Activated T-helper 2 cell treated with anti-CD3 and anti-CD28 coated beads, Interferon-gamma antibody, Interleukin-2, Interleukin-4, amounts not matched to agents 10 μg/mL and 5 μg/mL and 100 μg/mL, durations not matched to agents 14 hours and 24 hours and 36 hours (primary cell): ENCODE measurements at places on chromosomes 7 and 10. TPM values are rescaled to one million over a fixed set of nuclear protein-coding genes. Genes with fewer than 3 reads are reported as not detected.

Gene ASB10
- total RNA-seq = not detected in 2 replicates

Gene DYDC2
- not detected in 2 replicates for total RNA-seq

Gene SRI
- total RNA-seq = 264 and 271 TPM in 2 replicates

Gene SRPK2
- 50.9 and 54.7 TPM in 2 replicates for total RNA-seq

Gene AKR1C4
- total RNA-seq = not detected in 2 replicates

Gene IDI1
- 80.1 and 89.6 TPM in 2 replicates for total RNA-seq

Gene PPP3CB
- 45.4 and 46.0 TPM in 2 replicates for total RNA-seq

Gene CC2D2B
- 0.18 and 0.75 TPM in 2 replicates for total RNA-seq

Gene CFAP69
- total RNA-seq = 0.34 and 0.51 TPM in 2 replicates

Gene SH2D4B
- total RNA-seq = 0.05 TPM in 1 of 2 replicates, not detected in the other

Gene CPN1
- total RNA-seq = not detected in 2 replicates

Gene GATAD1
- 25.1 and 25.4 TPM in 2 replicates for total RNA-seq

Gene FGFR2
- total RNA-seq = not detected in 2 replicates

Gene FAM25G
- not detected in 2 replicates for total RNA-seq

Gene BMPER
- not detected in 2 replicates for total RNA-seq

Gene SRRM3
- 0.11 and 0.23 TPM in 2 replicates for total RNA-seq

Gene ARID5B
- total RNA-seq = 34.9 and 35.7 TPM in 2 replicates

Gene PIK3AP1
- total RNA-seq = 12.4 and 14.0 TPM in 2 replicates

Gene VGF
- 0.23 and 0.41 TPM in 2 replicates for total RNA-seq

Gene CFTR
- 0.02 TPM in 1 of 2 replicates, not detected in the other for total RNA-seq

Gene AGAP6
- 22.5 and 25.8 TPM in 2 replicates for total RNA-seq

Gene FGL2
- total RNA-seq = 1.1 and 1.2 TPM in 2 replicates

Gene GNAI1
- 6.4 and 7.5 TPM in 2 replicates for total RNA-seq

Gene MOGAT3
- total RNA-seq = not detected in 2 replicates

Gene RAB11FIP2
- total RNA-seq = 11.2 and 13.8 TPM in 2 replicates

Gene PRSS37
- total RNA-seq = not detected in 2 replicates

Gene VWDE
- total RNA-seq = 2.9 and 3.2 TPM in 2 replicates

Gene MACC1
- not detected in 2 replicates for total RNA-seq

Gene ADAM12
- total RNA-seq = 0.02 and 0.05 TPM in 2 replicates
